Large intestine (tissue), 12 donors: ENCODE measurements at places on chromosomes 3 and 15.
A peak's percentile ranks its signal among the peaks of the same experiment; 100 is the strongest.

GRCh38 chr15:48459571-48460442, 128.6 kb downstream of the DUT start:
- no peak for DNase-seq

- peak; percentile 45 for DNase-seq
These were observed 295.6 kb downstream of the ZBBX start for GRCh38 chr3:167084545-167084944.

GRCh38 chr3:186152889-186153292, 44.0 kb upstream of the ETV5 start:
- DNase-seq = no peak

GRCh38 chr15:29676961-29677402, 145.3 kb downstream of the TJP1 start:
- no peak for DNase-seq

GRCh38 chr3:58222161-58222724, 11.5 kb upstream of the DNASE1L3 start:
- DNase-seq = no peak

- peak; percentile 74 for DNase-seq
These were observed 90.2 kb upstream of the CHD2 start for GRCh38 chr15:92809880-92810361.

GRCh38 chr15:65115542-65115941, 542 bp upstream of the UBAP1L start:
- DNase-seq = no peak

GRCh38 chr3:22245811-22246583, 495.0 kb upstream of the ZNF385D start:
- no peak for DNase-seq

GRCh38 chr3:136535906-136536305, 216.3 kb downstream of the STAG1 start:
- no peak for DNase-seq

- DNase-seq = peak; percentile 17
These were observed 73.8 kb downstream of the TLE3 start for GRCh38 chr15:70023769-70024491.

DNA sequence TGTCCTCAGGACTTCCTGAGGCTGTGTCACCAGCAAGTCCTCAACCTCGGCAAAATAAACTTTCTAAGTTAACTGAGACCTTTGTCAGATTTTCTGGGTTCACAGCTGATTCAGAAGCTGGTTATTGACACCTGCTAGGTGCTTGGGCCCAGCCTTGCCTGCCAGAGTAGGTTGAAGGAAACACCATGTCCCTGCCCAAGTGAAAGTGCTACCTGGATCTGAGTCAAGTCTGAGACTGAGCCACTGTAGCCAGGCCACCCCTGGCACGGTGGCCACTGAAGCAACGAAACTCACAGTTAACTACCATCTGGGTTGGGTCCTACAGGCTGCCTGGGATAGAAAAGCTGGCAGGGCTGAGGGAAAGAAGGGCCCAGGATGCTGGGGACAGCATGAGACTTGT, 8.2 kb downstream of the HYAL2 start:
- no peak for DNase-seq

GRCh38 chr15:44706401-44706800, 4.7 kb downstream of the PATL2 start:
- DNase-seq = peak; percentile 20

GRCh38 chr3:186534113-186534669, 10.0 kb downstream of the CRYGS start:
- DNase-seq = no peak
